ENCODE measurements at places on chromosomes 16 and 17. TPM values are rescaled to one million over a fixed set of nuclear protein-coding genes. Genes with fewer than 3 reads are reported as not detected.
A peak's percentile ranks its signal among the peaks of the same experiment; 100 is the strongest.

The TAOK1 gene
- 50.7 TPM for total RNA-seq

- no peaks in the 10 kb centered on the region for H3K27me3 ChIP-seq
- no peak for DNase-seq
- H3K27ac ChIP-seq = no peak overlapping the region
- H3K4me3 ChIP-seq = no peak overlapping the region
- H3K4me1 ChIP-seq = no peaks in the 10 kb centered on the region
These were observed 185.1 kb upstream of the PSMD7 start for GRCh38 chr16:74111456-74111982.

The PHF12 gene
- 17.2 TPM for total RNA-seq

- no peaks in the 10 kb centered on the region for H3K36me3 ChIP-seq
- no peak overlapping the region for H3K27ac ChIP-seq
These were observed 198.6 kb downstream of the AXIN2 start for GRCh38 chr17:65362826-65363225.

DNA sequence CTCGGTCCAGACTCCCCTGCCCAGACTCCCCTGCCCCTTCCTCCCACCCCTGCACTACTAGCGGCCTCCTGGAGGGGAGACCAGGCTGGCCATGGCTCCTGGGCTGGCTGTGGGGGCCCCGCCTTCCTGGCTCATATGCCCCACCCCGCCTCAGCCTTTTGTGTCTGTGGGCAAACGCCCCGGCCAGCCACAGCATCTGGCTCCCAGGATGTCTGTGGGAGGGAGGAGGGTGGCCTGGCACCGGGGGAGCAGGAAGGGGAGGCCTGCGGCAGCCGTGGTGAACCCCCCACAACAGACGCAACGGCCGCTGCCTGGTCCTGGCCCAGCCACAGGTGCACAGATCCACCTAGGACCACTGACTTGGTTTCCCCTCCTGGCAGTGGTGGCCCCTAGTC is 32.9 kb downstream of the BAHCC1 start:
- H3K27ac ChIP-seq = peak overlapping the region; percentile 72
- peaks cover 64% of the 10 kb centered on the region for H3K4me1 ChIP-seq
- no peaks in the 10 kb centered on the region for H3K27me3 ChIP-seq
- H3K36me3 ChIP-seq = no peaks in the 10 kb centered on the region
- H3K4me3 ChIP-seq = peak overlapping the region; percentile 29
- DNase-seq = no peak

- H3K4me1 ChIP-seq = peaks cover 25% of the 10 kb centered on the region
- no peaks in the 10 kb centered on the region for H3K27me3 ChIP-seq
- peak within 1 kb of the TSS; percentile 73 for H3K27ac ChIP-seq
- H3K4me3 ChIP-seq = peak within 1 kb of the TSS; percentile 73
- DNase-seq = peak; percentile 79
These were observed at the start of gene CDT1 for GRCh38 chr16:88803264-88803987. CDT1 (plus strand) TSS chr16:88803789; CDS start chr16:88803832, 43 bp downstream.

DNA sequence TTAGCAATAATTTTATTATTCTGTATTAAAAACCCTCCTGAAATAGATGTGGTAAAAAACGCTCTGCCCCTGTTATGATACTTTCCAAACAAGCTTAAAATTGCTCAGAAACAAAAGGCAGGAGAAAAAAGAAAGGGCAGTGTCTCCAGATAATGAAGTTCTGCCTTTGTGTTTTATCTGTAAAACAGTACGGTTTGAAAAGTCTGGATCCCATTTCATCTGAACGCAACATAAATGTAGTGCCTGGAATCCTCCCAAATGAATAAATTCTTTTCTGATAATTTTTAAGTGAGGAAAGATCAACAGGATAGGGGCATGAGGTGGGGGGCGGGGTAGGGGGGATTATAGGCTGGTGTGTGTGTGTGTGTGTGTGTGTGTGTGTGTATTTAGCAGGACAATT is 87.5 kb upstream of the SOX9 start:
- H3K27me3 ChIP-seq = peaks cover 21% of the 10 kb centered on the region
- no peak overlapping the region for H3K4me3 ChIP-seq

The PYDC1 gene
- total RNA-seq = not detected

The UBE2G1 gene
- 92.8 TPM for total RNA-seq

Measured in left ventricle myocardium inferior (tissue), 1 donor.